ENCODE measurements at places on chromosomes 16 and 17.

- DNase-seq, result no peak
Measured at GRCh38 chr16:67770346-67770991, 35.9 kb downstream of the RANBP10 start.

- DNase-seq, result no peak
Measured at GRCh38 chr17:80065478-80066170, 29.2 kb downstream of the CCDC40 start.

GRCh38 chr16:55658898-55659420 is 3.2 kb downstream of the SLC6A2 start:
- no peak for DNase-seq

DNA sequence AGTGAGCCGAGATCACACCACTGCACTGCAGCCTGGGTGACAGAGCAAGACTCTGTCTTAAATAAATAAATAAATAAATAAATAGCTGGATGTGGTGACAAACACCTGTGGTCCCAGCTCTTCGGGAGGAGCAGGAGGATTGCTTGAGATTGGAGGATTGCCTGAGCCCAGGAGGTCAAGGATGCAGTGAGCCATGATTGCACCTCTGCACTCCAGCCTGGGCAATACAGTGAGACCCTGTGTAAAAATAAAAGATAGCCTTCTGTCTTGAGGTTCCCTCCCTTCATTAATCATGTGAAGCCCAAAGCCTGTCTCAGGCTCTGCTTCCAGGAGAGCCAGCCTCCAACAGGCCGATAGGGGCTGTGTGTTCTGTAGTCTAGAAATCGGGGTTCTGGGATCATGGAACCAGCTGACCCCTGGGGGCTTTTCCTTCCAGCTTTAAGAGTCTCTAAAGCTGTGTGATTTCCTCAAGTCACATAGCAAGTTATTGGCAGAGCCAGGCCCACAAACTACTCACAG is 34.5 kb upstream of the IL34 start:
- no peak for DNase-seq

DNA sequence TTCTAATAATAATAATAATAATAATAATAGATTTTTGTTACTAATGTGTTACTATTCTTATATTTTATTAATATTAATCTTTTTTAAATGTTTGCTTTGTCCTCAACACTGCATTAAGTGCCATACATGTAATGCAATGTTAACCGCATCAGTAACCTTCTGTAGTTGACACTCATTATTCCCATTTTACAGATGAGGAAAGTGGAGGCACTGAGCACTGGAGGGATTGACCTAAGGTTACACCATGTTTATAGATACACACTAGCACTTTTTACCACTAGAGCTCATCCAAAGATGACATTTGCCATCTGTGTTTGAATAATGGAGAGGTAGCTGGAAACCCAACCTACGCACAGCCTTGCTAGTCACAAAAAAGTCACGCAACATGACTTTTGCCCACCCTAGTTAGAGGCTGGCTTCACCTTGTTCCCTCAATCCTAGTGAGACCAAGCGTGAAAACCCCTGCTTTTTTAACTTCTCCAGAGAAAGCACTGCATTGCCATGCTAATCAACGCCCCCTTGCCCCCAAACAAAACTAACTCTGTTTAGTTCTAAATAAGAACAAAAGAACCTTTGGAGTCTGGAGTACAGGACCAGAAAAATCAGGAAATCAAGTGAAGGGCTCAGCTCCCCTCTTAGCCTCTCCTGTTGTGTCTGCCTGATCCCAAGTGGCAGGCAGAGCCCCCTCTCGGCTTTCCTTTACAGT is 2.3 kb downstream of the ARSG start:
- no peak for DNase-seq

DNA sequence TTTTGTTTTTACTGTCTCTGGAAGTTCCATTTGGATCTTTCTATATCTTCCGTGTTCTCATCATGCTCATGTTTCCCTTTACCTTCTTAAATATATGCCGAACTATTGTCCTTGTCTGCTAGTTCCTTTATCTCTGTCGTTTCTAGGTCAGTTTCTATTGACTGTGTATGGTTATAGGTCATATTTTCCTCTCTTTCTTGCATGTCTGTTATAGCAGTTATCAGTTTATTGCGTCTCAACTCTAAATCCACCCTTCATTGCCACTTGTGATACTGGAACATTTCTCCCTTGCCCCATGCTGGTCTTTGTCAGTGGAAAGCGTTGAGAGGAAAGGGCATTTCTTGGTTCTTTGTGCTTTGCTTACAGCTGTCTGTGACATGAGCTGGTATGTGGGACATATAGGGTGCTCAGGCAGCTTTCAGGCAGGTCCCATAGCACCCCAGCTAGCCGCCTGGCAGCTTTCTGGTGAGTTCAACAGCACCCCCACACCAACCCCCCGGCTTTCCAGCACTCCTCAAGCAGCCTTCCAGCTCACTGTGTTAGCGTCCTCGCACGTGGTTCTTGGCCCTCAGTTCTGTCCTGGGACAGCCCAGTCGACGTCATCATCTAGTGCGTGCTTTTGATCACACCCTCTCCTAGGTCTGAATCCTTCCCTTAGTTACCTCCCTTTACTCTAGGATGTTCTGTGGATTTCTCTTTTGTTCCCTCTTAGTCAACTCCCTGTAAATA is 15.4 kb upstream of the DNASE1 start:
- no peak for DNase-seq

DNA sequence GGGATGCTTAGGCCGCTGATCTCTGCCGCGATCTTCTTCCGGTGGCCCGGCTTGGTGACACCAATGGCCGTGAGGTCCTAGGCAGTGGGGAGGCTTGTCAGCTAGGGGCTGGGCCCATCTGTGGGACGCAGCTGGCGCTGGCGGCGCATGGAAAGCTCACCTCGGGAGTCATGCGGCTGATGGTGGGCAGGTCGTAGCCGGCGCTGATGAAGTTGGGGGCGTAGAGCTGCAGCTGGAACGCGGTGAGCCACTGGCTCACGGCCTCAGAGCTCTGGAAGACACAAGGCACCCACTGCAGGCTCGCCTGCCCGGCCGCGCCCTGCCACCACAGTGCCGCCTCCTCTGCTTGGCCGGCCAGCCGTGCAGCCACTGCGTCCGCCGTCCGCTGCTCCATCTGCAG is 12.7 kb downstream of the CASKIN1 start:
- DNase-seq, result no peak
